ENCODE measurements at places on chromosomes 5 and 9. TPM values are rescaled to one million over a fixed set of nuclear protein-coding genes. Genes with fewer than 3 reads are reported as not detected.
A peak's percentile ranks its signal among the peaks of the same experiment; 100 is the strongest.

DNA sequence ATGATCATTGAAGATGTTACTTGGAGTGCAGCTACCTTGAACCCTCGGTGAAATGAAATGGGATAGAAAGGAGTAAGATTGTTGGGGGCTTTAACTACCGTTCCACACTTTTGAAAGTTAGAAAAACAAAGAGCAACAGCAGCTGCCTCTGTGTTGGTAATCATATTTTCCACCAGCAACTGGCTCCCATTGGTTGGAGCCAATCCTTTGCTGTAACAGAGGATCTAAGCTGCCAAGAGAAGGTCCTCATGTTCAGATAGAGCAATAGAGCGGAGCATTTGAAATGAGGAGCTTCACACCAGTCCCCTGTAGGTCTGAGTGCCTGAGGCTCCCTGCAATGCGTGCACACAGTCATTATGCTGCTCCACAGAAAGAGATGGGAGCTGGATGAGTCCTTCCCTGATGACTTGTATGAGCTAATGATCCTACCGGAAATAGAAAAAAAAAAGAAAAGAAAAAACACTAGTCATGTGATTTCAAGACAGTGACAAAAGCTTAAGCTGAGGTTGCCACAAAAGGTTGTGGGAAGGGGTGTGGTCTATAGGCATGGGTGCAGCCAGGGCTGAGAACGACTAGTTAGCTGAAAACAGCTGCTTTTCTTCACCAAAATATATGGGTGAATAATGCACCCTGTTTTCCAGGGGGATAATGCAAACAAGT lies 300.7 kb downstream of the MLLT3 start:
- no peaks in the 10 kb centered on the region for H3K36me3 ChIP-seq
- no peaks in the 10 kb centered on the region for H3K27me3 ChIP-seq
- no peak for DNase-seq
- no peaks in the 10 kb centered on the region for H3K4me1 ChIP-seq

GRCh38 chr5:108386345-108387061 lies 4.6 kb upstream of the FBXL17 start:
- H3K36me3 ChIP-seq, result no peaks in the 10 kb centered on the region
- H3K4me3 ChIP-seq, result no peak overlapping the region
- 0 out of 2 replicates have a peak, but pooled peaks cover 2% of the 10 kb centered on the region for H3K4me1 ChIP-seq
- H3K27me3 ChIP-seq, result no peaks in the 10 kb centered on the region
- DNase-seq, result no peak

- no peak overlapping the region for H3K4me3 ChIP-seq
- peaks cover 18% of the 10 kb centered on the region for H3K36me3 ChIP-seq
- H3K27ac ChIP-seq, result no peak overlapping the region
- no peaks in the 10 kb centered on the region for H3K27me3 ChIP-seq
- no peak for DNase-seq
Observed at GRCh38 chr5:135359374-135360165, 39.5 kb downstream of the MACROH2A1 start.

DNA sequence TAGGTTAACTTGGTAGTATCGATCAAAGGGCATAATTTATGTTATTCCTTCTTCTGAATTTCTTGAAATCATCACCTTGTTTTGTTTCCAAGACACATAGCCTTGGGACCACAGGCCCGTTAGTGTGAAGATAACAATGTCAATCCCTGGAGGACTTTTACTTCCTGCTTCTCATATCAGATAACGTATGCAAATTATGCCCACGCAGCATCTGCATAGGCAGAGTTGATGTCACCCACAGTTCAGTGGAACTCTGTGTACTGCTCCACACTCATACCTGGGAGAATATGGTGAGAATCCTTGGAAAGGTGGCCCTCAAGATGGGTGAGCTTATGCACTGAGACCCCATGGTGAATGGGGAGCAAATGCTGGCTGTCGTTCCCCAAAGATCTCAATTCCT lies 95.0 kb downstream of the CFAP90 start:
- H3K36me3 ChIP-seq, result no peaks in the 10 kb centered on the region
- no peaks in the 10 kb centered on the region for H3K4me1 ChIP-seq
- no peak overlapping the region for H3K27ac ChIP-seq
- H3K27me3 ChIP-seq, result no peaks in the 10 kb centered on the region
- DNase-seq, result no peak

DNA sequence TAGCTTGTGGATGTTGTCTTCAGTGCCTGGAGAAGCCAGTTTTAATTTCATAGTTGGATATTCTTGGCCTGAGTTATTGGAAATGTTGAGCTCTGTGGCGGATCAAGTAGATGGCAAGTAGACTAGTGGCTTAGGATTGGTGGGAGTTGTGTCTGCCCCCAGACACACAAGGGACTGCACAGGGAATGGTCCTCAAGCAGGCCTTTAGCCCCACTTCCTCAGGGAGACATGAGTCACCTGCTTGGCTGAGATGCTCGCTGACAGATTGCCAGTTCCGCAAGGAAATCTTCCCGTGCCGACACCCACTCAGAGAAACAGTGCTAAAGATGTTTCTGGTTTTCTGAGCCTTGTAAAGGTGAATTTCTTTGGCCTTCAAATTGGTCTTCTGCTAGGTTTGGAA lies 18.8 kb upstream of the CATSPER3 start:
- H3K27me3 ChIP-seq, result no peaks in the 10 kb centered on the region
- no peaks in the 10 kb centered on the region for H3K4me1 ChIP-seq
- no peak for DNase-seq
- H3K4me3 ChIP-seq, result no peak overlapping the region
- no peaks in the 10 kb centered on the region for H3K36me3 ChIP-seq
- no peak overlapping the region for H3K27ac ChIP-seq

- H3K4me1 ChIP-seq, result no peaks in the 10 kb centered on the region
- DNase-seq, result no peak
- H3K27me3 ChIP-seq, result no peaks in the 10 kb centered on the region
- no peak overlapping the region for H3K27ac ChIP-seq
- H3K4me3 ChIP-seq, result no peak overlapping the region
Observed at GRCh38 chr9:117334101-117334500, 80.8 kb downstream of the ASTN2 start.

- H3K36me3 ChIP-seq, result no peaks in the 10 kb centered on the region
- peaks cover 29% of the 10 kb centered on the region for H3K4me1 ChIP-seq
- peak overlapping the region; percentile 83 for H3K27ac ChIP-seq
- H3K4me3 ChIP-seq, result peak overlapping the region; percentile 84
- no peaks in the 10 kb centered on the region for H3K27me3 ChIP-seq
Observed at GRCh38 chr5:14668181-14668591, 3.7 kb downstream of the OTULIN start.

Gene CDKN2B-AS1
- total RNA-seq, result 1.3 TPM

Gene TMEM252
- total RNA-seq, result not detected

Gene SPATA31C2
- total RNA-seq, result not detected

Gene CAMK4
- 54.4 TPM for total RNA-seq

Gene COL15A1
- 0.28 TPM for total RNA-seq

Gene CCL27
- total RNA-seq, result not detected

Gene CD274
- 23.5 TPM for total RNA-seq

Gene CCL21
- total RNA-seq, result 0.26 TPM

Gene TAF11L8
- total RNA-seq, result not detected
